T-helper 17 cell (primary cell): ENCODE measurements at places on chromosomes 16 and 17. TPM values are rescaled to one million over a fixed set of nuclear protein-coding genes. Genes with fewer than 3 reads are reported as not detected.

Gene PLA2G10
- total RNA-seq = not detected

Gene NLRC5
- 578 TPM for total RNA-seq

Gene NOL3
- total RNA-seq = 5.5 TPM

Gene SARM1
- total RNA-seq = 24.4 TPM

Gene ACACA
- total RNA-seq = 34.2 TPM

Gene CCL5
- total RNA-seq = 15.6 TPM

Gene DPEP2
- 51.2 TPM for total RNA-seq

Gene CACNA1H
- 8.6 TPM for total RNA-seq

DNA sequence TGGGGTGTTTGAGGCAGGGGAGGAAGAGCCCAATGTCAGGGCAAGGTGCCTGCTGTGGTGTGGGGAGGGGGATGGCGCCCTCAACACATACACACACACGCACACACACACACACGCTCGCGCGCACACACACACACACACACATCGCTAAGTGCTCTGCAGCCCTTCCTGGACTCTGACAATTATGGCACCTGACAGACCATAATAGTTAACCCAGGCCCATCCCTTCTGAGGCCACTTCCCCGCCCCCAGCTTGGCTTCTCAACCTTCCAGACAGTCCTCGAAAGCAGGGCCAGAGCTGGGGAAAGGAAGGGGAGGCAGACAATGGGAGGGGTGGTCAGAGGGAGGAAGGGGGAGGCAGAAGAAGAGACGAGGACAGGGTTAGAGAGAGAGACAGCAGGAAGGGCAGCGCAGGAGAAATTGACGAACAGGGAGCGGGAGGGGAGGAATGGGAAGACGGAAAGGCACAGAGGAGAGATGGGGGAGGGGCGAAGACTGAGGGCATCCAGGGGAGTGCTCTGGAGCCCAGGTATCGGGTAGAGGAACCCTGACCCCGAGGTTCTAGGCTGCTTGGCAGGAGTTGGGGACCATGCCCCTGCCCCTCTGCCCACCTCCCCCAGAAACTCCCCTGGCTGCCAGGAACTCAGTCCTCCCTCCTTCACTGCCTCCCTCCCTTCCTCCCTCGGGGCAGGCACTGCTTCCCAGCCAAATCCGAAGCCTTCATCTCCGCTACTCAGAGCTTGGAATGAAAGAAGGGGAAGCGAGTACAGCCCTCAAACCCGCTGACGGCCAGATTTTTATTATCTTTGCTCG lies 4.0 kb downstream of the SRCIN1 start:
- peaks cover 73% of the 10 kb centered on the region for H3K27me3 ChIP-seq
- no peak overlapping the region for H3K4me3 ChIP-seq
- peaks cover 3% of the 10 kb centered on the region for H3K36me3 ChIP-seq
- no peak overlapping the region for H3K27ac ChIP-seq
- H3K4me1 ChIP-seq = peaks cover 19% of the 10 kb centered on the region

GRCh38 chr17:66287911-66288310 lies 14.5 kb upstream of the PRKCA start:
- H3K4me3 ChIP-seq = no peak overlapping the region
- DNase-seq = no peak
- no peaks in the 10 kb centered on the region for H3K27me3 ChIP-seq
- H3K27ac ChIP-seq = no peak overlapping the region
- peaks cover 2% of the 10 kb centered on the region for H3K36me3 ChIP-seq
- H3K4me1 ChIP-seq = peaks cover 22% of the 10 kb centered on the region

DNA sequence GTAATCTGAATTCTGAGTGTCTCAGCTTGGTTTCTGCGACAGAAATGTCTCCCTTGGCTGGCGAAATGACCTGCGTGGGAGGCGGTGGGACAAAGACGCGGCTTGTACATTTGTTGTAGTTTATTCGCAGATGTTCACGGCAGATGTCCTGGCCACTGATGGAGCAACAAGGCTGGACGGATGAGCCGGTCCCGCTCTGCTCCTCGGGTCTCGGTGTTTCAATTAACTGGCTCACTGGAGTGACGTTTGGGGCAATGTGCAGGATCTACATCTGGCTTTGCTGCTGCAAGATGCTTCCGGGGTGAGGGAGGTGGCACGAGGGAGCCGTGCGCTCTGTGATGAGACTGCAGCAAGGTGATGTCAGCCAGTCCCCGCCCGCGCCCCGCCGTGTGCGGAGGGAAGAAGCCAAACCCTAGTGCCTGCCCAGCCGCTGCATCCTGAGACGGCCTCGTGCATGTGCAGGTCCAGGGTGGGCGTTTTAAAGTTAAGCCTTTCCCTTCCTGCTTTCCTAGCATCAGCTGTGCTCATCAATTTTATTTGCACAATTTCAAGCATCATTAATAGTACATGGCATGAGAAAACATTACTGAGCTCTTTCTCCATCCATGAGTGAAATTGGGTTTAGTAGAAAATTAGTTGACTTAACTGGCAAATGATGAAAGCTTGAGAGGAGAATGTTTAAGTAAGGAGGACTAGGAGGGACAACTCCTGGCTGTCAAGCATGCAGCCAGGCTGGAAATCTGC lies 44.4 kb downstream of the MGAT5B start:
- H3K4me3 ChIP-seq = no peak overlapping the region
- no peak overlapping the region for H3K27ac ChIP-seq
- peaks cover 35% of the 10 kb centered on the region for H3K27me3 ChIP-seq
- H3K36me3 ChIP-seq = peaks cover 4% of the 10 kb centered on the region

- DNase-seq = no peak
- no peak overlapping the region for H3K4me3 ChIP-seq
- H3K27me3 ChIP-seq = no peaks in the 10 kb centered on the region
- H3K27ac ChIP-seq = no peak overlapping the region
These were observed 47.0 kb downstream of the TNFRSF13B start for GRCh38 chr17:16924696-16925440.

DNA sequence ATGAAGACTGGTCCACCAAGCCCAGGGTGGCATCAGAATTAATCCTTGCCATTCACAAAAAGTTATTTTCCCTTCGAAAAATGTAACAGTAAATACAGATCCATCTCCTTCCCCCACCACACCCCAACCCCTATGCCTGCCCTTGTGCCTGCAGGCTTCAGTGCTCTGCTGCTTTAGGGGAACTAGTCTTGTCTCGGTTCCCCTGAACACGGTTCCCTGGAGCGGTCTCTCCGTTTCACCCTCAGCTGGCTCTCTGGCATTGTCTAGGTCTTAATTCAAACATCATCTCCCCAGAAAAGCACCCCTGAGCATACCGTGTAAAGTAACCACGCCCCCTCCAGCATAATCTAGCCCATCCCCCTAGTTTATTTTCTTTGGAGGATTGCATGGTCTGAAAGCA lies 25.8 kb downstream of the EMP2 start:
- no peak overlapping the region for H3K4me3 ChIP-seq
- H3K27me3 ChIP-seq = peaks cover 32% of the 10 kb centered on the region
- DNase-seq = no peak
- H3K27ac ChIP-seq = no peak overlapping the region
- peaks cover 8% of the 10 kb centered on the region for H3K4me1 ChIP-seq

GRCh38 chr17:74679374-74679773 lies 33.3 kb downstream of the CD300LF start:
- peaks cover 30% of the 10 kb centered on the region for H3K27me3 ChIP-seq
- H3K4me1 ChIP-seq = peaks cover 18% of the 10 kb centered on the region
- no peak overlapping the region for H3K4me3 ChIP-seq
- peak overlapping the region; percentile 62 for H3K27ac ChIP-seq
- DNase-seq = no peak

GRCh38 chr17:33811004-33811760 lies 443.9 kb upstream of the CCL2 start:
- peaks cover 64% of the 10 kb centered on the region for H3K27me3 ChIP-seq
- H3K36me3 ChIP-seq = peaks cover 2% of the 10 kb centered on the region
- peaks cover 2% of the 10 kb centered on the region for H3K4me1 ChIP-seq
- H3K27ac ChIP-seq = no peak overlapping the region
- no peak for DNase-seq

DNA sequence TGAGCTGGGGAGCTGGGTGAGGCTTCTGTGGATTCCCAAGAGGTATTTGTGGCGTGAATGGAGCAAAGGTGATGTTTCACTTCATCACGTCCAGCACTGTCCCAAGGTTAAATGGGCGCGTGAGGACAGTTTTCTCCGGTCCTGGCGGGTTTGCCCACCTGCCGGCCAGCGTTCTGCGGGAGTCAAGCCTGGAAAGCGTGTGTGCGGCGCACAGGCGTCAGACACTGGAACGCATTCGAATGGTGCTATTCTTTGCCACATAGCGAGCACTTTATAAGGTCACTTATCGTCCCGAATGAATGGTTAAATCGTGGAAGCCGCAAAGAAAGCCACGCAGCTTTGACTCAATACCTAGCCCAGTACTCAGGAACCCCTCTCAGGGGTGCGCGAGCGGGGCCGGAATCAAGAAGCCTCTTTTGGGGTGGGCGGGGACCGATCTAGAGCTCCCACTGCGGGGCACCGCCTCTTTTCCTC lies 446 bp upstream of the PSMD11 start:
- H3K27ac ChIP-seq = peak overlapping the region; percentile 91
- peaks cover 31% of the 10 kb centered on the region for H3K4me1 ChIP-seq

GRCh38 chr17:6241996-6242395 lies 171.8 kb downstream of the WSCD1 start:
- H3K4me1 ChIP-seq = no peaks in the 10 kb centered on the region
- DNase-seq = no peak
- H3K4me3 ChIP-seq = no peak overlapping the region
- H3K36me3 ChIP-seq = peaks cover 2% of the 10 kb centered on the region
- no peak overlapping the region for H3K27ac ChIP-seq

DNA sequence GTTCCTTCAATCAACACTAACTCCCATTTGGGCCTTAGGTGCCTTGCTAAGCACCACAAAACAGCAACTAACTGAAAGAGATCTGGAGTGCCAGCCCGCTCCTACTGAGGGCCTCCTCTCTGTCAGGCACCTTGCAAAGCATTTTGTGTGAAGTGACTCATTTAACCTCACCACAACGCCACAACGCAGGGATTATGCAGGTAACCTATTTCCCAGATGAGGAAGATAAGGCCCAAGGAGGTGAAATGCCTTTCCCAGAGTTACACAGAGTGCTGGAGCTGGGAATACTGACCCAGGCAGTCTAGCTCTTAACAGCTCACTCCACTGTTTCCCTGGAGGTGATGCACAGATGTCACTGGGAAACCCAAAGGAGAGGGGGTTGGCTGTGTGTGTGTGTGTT lies 32.8 kb downstream of the DRC3 start:
- H3K4me1 ChIP-seq = peaks cover 8% of the 10 kb centered on the region
- no peak for DNase-seq
- no peaks in the 10 kb centered on the region for H3K27me3 ChIP-seq
- peak overlapping the region; percentile 39 for H3K27ac ChIP-seq

DNA sequence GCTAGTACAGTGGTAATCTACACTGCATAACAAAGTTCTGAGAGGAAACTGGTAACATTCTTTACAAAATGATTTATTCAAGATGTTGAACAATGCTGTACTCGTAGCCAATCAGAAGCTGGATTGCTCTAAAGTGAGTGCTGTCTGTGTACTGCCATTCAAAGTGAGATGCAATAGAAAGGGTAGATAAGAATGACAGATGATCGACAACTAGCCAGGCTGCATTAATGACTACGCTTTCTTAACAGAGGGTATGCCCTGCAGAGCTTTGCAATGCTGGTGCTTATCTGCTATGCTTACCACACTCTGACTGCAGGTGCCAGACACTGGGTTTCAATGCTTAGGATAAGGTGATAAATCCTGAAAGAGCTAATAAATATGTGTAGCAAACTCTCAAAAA lies 46.1 kb upstream of the SLC25A19 start:
- peak overlapping the region; percentile 70 for H3K27ac ChIP-seq
- H3K4me3 ChIP-seq = no peak overlapping the region
- H3K27me3 ChIP-seq = no peaks in the 10 kb centered on the region
- H3K36me3 ChIP-seq = no peaks in the 10 kb centered on the region
- H3K4me1 ChIP-seq = peaks cover 32% of the 10 kb centered on the region

GRCh38 chr17:51761105-51761504 lies 397.4 kb downstream of the CA10 start:
- peaks cover 4% of the 10 kb centered on the region for H3K4me1 ChIP-seq
- DNase-seq = no peak
- H3K4me3 ChIP-seq = no peak overlapping the region
- H3K27ac ChIP-seq = no peak overlapping the region
- H3K27me3 ChIP-seq = peaks cover 50% of the 10 kb centered on the region
- peaks cover 4% of the 10 kb centered on the region for H3K36me3 ChIP-seq

DNA sequence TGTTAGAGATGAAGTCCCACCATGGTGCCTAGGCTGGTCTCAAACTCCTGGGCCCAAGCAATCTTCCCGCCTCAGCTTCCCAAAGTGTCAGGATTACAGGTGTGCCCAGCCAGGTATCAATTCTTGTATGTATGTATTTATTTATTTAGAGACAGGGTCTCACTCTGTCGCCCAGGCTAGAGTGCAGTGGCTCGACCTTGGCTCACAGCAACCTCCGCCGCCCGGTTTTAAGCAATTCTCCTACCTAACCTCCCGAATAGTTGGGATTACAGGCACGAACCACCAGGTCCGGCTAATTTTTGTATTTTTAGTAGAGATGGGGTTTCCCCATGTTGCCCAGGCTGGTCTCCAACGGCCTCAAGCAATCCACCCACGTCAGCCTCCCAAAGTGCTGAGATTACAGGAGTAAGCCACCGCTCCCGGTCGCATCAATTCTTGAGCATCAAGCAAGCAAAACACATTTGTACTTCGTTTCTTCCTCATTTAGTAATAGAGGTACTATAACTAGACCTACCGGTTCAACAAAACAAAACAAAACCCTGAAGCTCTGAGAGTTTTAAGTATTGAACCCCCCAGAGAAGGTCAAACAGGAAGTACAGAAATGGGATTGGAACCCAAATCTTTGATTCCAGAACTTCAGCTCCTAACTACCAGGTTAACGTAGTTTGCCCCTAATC lies 1.0 kb upstream of the ZNF500 start:
- no peaks in the 10 kb centered on the region for H3K36me3 ChIP-seq
- peak overlapping the region; percentile 91 for H3K4me3 ChIP-seq
- H3K27ac ChIP-seq = peak overlapping the region; percentile 80
- no peak for DNase-seq
- no peaks in the 10 kb centered on the region for H3K27me3 ChIP-seq
- peaks cover 26% of the 10 kb centered on the region for H3K4me1 ChIP-seq

- no peak overlapping the region for H3K27ac ChIP-seq
- no peak overlapping the region for H3K4me3 ChIP-seq
- no peak for DNase-seq
- peaks cover 7% of the 10 kb centered on the region for H3K4me1 ChIP-seq
These were observed 10.8 kb downstream of the CRYM start for GRCh38 chr16:21267298-21267697.

DNA sequence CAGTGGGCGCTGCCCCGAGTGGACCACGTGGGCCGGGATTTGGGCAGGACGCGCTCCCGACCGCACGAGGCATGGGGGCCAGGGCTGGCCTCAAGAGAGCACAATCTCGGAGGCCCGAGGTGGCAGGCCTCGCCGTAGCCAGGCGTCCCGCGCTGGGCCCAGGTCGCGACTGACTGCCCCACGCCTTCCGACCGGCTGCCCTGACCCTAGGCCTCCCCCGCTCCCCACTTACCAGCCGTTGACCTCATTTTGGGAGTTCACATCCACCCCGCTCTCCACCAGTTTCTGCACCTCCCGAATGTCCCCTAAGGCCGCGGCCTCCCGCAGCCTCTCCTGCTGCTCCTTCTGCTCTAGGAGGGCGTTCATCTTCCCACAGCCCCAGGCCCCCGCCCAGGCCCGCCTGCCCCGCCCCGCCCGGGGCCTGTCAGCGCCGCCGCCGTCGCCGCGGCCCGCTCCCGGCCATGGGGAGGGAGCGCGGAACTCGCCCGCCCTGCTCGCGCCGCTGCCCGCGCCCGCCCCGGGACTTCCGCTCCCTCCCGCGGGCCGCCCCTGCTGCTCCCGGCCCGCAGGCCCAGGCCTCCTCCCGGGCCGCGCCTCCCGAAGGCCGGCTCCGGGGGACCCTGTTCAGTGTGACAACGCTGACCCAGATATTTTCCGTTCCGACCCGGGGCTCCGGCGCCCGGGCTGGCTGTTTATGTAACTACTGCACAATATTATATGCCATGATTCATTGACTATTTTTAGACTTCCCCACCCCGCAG lies at the start of gene ANKRD40:
Gene ANKRD40, minus strand, starts transcription at position 626 of the 761 bp plus-strand sequence. Its CDS starts 260 bp downstream, at position 366.
- DNase-seq = peak; percentile 84
- H3K27ac ChIP-seq = peak within 1 kb of the TSS; percentile 98
- peak within 1 kb of the TSS; percentile 94 for H3K4me3 ChIP-seq
- no peaks in the 10 kb centered on the region for H3K27me3 ChIP-seq
